Thyroid gland (tissue), 4 donors: ENCODE measurements at places on chromosomes 2 and 18. TPM values are rescaled to one million over a fixed set of nuclear protein-coding genes. Genes with fewer than 3 reads are reported as not detected.

DNA sequence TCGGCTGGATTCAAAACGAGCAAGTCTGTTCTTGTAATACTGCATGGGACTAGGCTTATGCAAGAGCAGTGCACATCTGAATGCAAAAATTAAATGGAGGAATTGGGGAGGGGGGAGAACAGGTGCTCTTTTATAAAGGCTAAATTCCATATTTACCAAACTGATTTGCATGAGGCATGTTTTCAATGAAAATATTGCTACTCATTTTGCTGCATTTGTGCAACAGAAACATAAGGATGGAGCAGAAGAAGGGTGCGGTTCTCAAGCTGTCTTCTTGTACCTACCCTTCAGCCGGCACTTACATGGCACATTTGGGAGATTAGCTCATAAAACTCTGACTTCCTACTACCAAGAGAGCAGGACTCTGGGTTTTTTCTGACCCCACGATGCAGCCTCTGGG is 256.4 kb downstream of the CDCA7 start:
- DNase-seq = no peak

GRCh38 chr18:22822841-22823508 is 110.2 kb upstream of the RBBP8 start:
- DNase-seq = no peak

DNA sequence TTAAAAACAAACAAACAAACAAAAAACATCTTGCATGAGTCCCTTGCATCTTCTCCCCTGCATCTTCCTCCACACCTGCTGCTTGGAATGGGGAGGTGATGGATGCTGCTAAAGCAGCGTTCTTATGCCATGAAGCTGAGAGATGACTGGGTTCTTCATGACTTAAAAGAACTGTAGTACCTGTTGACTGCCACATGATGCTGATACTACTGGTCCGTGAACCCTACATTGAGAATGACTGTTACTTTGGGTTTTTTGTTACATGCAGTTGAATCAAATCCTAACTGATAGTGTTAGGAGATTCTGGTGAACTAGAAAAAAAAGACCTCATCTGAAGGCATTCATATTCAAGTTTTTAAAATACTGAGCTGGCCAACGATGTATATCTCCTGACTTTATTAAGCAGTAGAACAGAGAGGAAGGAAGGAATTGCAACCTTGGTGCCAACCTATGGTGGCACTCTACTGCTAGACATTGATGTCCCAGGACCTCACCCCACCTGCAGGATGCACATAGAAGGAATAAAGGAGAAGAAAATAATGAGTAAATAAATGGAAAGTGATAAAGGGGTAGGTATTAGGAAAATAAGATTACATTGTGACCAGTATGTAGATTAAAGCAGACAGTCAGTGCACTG is 63.2 kb upstream of the SPAG16 start:
- no peak for DNase-seq

CFC1 gene
- total RNA-seq = not detected

PECR gene
- 22.6 TPM for total RNA-seq
